ENCODE measurements at places on chromosomes 6 and 20. TPM values are rescaled to one million over a fixed set of nuclear protein-coding genes. Genes with fewer than 3 reads are reported as not detected.

Gene LAMA2
- total RNA-seq = 11.8 TPM

Gene CRISP3
- total RNA-seq = not detected

Gene ULBP2
- 4.4 TPM for total RNA-seq

Gene TSBP1
- not detected for total RNA-seq

Gene FKBP1C
- total RNA-seq = not detected

Gene C6orf52
- total RNA-seq = 0.98 TPM

Gene EYS
- total RNA-seq = 2.0 TPM

Gene SDC4
- 0.98 TPM for total RNA-seq

Gene MCCD1
- not detected for total RNA-seq

Gene IER3
- total RNA-seq = 1.7 TPM

Gene ZC2HC1B
- not detected for total RNA-seq

Gene EDN1
- 3.4 TPM for total RNA-seq

Gene RHAG
- 0.49 TPM for total RNA-seq

Gene C20orf141
- not detected for total RNA-seq

Gene NRSN1
- total RNA-seq = 28.8 TPM

Gene MATN4
- total RNA-seq = not detected

Gene SMOC2
- total RNA-seq = 3.2 TPM

Gene POM121L2
- total RNA-seq = not detected

Gene PLTP
- total RNA-seq = 18.2 TPM

Gene MSH5
- total RNA-seq = 2.5 TPM

Gene SUMO4
- total RNA-seq = 4.2 TPM

Gene LKAAEAR1
- total RNA-seq = 0.74 TPM

Gene GRM1
- 12.8 TPM for total RNA-seq

Gene SRSF12
- 27.5 TPM for total RNA-seq

Gene VGLL2
- not detected for total RNA-seq

Gene APCDD1L
- not detected for total RNA-seq

Gene FRK
- 0.49 TPM for total RNA-seq

Gene GNRH2
- not detected for total RNA-seq

Gene SERINC1
- total RNA-seq = 588 TPM

Gene ENPP1
- total RNA-seq = 0.74 TPM

Gene RBM38
- total RNA-seq = 6.6 TPM

Gene OLIG3
- total RNA-seq = not detected

Gene OR2J3
- not detected for total RNA-seq

Gene CST1
- not detected for total RNA-seq

Gene ASIP
- total RNA-seq = not detected

Gene IL17A
- not detected for total RNA-seq

Gene TRIM26
- 14.3 TPM for total RNA-seq

Gene ADGRF1
- total RNA-seq = not detected

Gene NRN1
- 9.6 TPM for total RNA-seq

Gene CSNK2A1
- 143 TPM for total RNA-seq

Data from temporal lobe (tissue), 4 donors.